ENCODE measurements at places on chromosomes 7 and 10. TPM values are rescaled to one million over a fixed set of nuclear protein-coding genes. Genes with fewer than 3 reads are reported as not detected.

GRCh38 chr7:54874804-54875203 lies 115.8 kb upstream of the SEC61G start:
- no peak for DNase-seq

DNA sequence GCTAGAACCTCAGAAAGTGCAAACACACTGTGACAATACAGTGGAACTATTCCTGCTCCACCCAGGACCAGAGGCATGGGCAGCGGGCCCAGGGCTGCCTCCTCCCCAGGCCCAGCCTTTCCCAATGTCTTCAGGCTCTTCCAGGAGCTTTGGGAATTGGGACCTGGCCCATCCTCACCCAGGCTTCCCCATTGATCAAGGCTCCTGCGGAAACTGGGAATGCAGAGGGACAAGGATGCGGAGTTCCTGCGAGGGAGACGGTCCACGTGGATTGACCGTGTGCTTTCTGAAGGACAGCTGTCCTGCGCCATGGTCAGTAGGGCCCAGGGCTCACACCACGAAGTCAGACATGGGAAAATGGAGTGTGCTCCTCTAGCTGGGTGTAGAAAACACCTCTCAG lies 56.6 kb downstream of the CSGALNACT2 start:
- no peak for DNase-seq

DNA sequence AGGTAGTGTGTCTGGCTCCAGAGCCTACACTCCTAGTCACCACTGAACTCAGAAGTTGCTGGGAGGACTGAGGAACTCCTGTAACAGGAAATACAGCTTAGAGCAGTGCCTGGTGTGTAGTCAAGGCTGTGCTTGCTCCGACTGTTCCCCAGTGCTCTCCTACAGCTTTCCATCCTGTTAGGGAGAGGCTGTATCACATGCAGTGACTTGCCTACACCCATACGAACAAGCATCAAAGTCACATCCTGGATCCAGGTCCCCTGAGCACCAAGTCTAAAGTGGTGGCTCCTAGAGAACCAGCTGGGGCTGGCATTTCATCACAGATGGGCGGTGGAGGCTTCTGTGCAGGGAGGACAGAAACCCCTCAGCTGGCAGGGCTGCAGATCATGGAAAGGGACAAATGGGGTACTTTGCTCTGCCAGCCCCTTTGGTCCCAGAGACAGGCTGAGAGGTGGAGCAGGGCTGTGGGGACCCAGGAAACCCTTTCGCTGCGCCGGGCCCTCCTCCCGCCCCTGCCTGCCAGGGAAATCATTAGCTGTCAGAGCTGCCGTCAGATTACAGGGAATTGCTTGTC lies 7.7 kb downstream of the ASB10 start:
- no peak for DNase-seq

- DNase-seq: peak; percentile 79
Measured at GRCh38 chr10:32957341-32958084, 517 bp downstream of the ITGB1 start.

GRCh38 chr7:152136686-152137085 lies 111.2 kb downstream of the GALNT11 start:
- peak; percentile 15 for DNase-seq

GRCh38 chr10:98235846-98236245 lies 32.1 kb downstream of the LOXL4 start:
- DNase-seq: no peak

GRCh38 chr7:26789481-26790184 lies 74.8 kb downstream of the SKAP2 start:
- no peak for DNase-seq

GRCh38 chr10:24467136-24467535 lies 256.6 kb downstream of the ARHGAP21 start:
- no peak for DNase-seq

- peak; percentile 57 for DNase-seq
Measured at GRCh38 chr7:151456782-151457181, 16.8 kb upstream of the CRYGN start.

- DNase-seq: no peak
Measured at GRCh38 chr7:151137791-151138152, 29.7 kb downstream of the GBX1 start.

- no peak for DNase-seq
Measured at GRCh38 chr10:10910634-10911033, 107.0 kb upstream of the CELF2 start.

DNA sequence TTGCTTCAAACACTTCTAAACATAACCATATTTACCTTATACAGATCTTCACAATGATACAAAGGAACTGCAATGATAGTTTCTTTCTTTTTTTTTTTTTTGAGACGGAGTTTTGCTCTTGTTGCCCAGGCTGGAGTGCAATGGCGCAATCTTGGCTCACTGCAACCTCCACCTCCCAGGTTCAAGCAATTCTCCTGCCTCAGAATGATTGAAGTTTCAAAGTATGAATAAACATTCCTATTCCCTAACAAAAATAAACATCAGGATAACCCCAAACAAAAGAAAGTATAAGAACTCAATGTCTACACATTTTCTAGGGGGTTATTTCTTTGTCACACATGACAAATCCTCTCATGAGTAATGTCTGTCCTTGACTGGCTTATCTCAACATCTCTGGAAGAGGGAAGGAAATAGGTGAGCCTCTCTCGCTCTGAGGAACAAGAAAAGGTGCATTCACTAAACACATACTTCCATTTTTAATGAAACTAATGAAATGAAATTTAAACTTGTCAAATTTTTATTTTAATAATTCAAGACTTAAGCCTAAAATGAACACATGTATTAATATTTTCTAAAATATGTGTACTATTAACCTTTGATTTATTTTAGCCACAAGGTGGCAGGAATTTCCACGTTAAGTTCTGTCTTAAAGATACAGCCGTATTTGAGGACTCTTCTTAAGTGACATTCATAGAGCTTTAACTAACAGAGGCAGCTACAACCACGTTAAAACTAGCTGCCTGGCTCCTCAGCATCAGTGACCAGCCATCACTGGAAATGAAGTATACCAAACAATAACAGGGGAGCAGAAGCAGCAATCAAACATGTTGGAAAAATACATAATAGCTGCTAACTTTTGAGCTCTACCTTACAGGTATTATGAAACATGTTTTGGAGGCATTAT lies 58.3 kb downstream of the MALSU1 start:
- DNase-seq: no peak

Gene KCND2
- total RNA-seq: 2.9 TPM

Gene PKD2L1
- not detected for total RNA-seq

Gene SEMA3A
- 134 TPM for total RNA-seq

Gene HUS1
- 48.7 TPM for total RNA-seq

Gene ASB13
- total RNA-seq: 15.0 TPM

Gene FAM25G
- not detected for total RNA-seq

Gene MTG1
- 28.8 TPM for total RNA-seq

Gene CPA2
- total RNA-seq: 0.65 TPM

Data from neural progenitor cell (in vitro differentiated cells).